ENCODE measurements at places on chromosomes 6 and 20. TPM values are rescaled to one million over a fixed set of nuclear protein-coding genes. Genes with fewer than 3 reads are reported as not detected.

The VSTM2L gene
- total RNA-seq = 15.9 TPM

The SLC17A3 gene
- not detected for total RNA-seq

The TPMT gene
- total RNA-seq = 3.4 TPM

The ACOT13 gene
- total RNA-seq = 25.3 TPM

The ELOVL4 gene
- total RNA-seq = 37.2 TPM

The SAMD3 gene
- total RNA-seq = 1.6 TPM

The GPLD1 gene
- 2.0 TPM for total RNA-seq

The POLH gene
- total RNA-seq = 20.2 TPM

The VGLL2 gene
- total RNA-seq = not detected

GRCh38 chr20:9360431-9360830, 154.0 kb upstream of the LAMP5 start:
- H3K4me1 ChIP-seq = peaks cover 16% of the 10 kb centered on the region
- peak overlapping the region; percentile 82 for H3K27ac ChIP-seq
- no peak for DNase-seq
- H3K4me3 ChIP-seq = no peak overlapping the region
- peaks cover 3% of the 10 kb centered on the region for H3K27me3 ChIP-seq

DNA sequence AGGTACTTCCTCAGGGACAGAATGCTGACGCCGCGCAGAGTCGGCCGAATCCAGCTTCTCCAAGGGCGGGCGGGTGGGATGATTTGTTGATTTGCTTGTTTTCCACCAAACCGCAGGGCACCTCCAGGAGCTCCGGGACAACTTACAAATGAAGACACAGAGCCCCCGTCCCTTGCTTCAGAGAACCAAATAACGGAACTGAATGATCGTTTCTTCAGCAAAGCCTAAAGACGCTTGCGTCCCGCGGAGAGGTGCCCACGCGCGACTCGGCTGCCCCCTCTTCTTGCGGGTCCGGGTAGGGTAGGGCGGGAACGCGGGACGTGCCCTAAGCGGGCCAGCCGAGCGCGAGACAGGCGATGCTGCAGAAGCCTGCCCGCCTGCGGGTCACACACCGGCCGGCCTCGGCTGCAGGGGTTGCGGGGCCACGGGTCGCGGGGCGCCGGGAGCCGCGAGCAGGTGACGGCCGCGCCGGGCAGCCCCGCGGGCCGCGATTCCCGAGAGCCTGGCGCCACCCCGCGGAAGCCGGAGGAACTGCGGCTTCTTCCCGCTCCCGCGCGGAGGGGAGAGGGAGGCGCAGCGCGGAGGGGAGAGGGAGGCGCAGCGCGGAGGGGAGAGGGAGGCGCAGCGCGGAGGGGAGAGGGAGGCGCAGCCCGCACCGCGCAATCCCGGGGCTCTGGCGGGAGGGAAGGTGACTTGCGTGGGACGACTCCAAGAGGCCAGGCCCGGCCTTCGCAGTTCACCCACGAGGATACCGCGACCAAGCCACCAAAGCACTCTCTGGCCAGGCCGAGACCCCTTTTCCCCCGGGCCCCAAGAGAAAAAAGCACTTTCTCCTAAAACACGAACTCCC, 7.7 kb upstream of the FOXF2 start:
- H3K27ac ChIP-seq = no peak overlapping the region
- H3K36me3 ChIP-seq = no peaks in the 10 kb centered on the region
- H3K27me3 ChIP-seq = peaks cover 22% of the 10 kb centered on the region
- peaks cover 4% of the 10 kb centered on the region for H3K4me1 ChIP-seq
- DNase-seq = peak; percentile 87

GRCh38 chr20:3378138-3378537, 29.3 kb downstream of the DNAAF9 start:
- no peak overlapping the region for H3K27ac ChIP-seq
- no peaks in the 10 kb centered on the region for H3K27me3 ChIP-seq
- peaks cover 2% of the 10 kb centered on the region for H3K4me1 ChIP-seq
- DNase-seq = no peak
- H3K36me3 ChIP-seq = no peaks in the 10 kb centered on the region

DNA sequence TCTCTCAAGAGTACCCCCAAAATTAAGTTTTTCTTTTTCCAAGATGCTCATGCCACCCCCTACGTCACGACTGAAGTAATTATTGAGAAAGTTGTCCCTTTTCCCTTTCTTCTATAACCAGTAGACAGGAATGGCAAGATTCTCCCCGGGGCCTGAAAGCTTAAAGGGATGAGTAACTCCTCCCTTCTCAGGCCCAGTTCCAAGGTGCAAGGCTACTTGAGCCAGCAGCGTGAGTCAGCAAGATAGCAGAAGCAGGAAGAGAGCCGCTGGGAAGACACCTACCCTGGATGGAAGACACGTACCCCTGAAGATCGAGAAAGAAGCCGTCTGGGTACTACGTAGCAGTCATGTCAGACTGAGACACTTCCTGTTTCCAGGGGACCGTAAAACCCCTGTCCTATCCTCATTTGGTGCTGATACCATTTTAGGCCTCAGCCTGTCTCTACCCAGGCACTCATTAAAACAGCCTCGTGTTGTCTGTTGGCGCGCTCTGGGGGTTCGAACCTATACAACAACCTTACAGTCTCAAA, 241.0 kb downstream of the ADGRG6 start:
- H3K27ac ChIP-seq = no peak overlapping the region
- peaks cover 2% of the 10 kb centered on the region for H3K27me3 ChIP-seq
- no peaks in the 10 kb centered on the region for H3K4me1 ChIP-seq
- H3K4me3 ChIP-seq = no peak overlapping the region
- H3K36me3 ChIP-seq = no peaks in the 10 kb centered on the region

- H3K36me3 ChIP-seq = no peaks in the 10 kb centered on the region
- peak overlapping the region; percentile 97 for H3K27ac ChIP-seq
Measured at GRCh38 chr20:63657260-63657936, 714 bp upstream of the RTEL1 start.

GRCh38 chr6:90383196-90383822, 86.7 kb upstream of the BACH2 start:
- no peak overlapping the region for H3K27ac ChIP-seq
- no peak overlapping the region for H3K4me3 ChIP-seq
- no peak for DNase-seq

GRCh38 chr20:17515053-17515452, 16.1 kb downstream of the BFSP1 start:
- no peak overlapping the region for H3K27ac ChIP-seq
- H3K4me1 ChIP-seq = no peaks in the 10 kb centered on the region
- no peaks in the 10 kb centered on the region for H3K27me3 ChIP-seq
- no peak for DNase-seq

- H3K4me1 ChIP-seq = peaks cover 10% of the 10 kb centered on the region
- no peak for DNase-seq
- no peaks in the 10 kb centered on the region for H3K27me3 ChIP-seq
- no peak overlapping the region for H3K27ac ChIP-seq
Measured at GRCh38 chr6:132790450-132790849, 8.0 kb downstream of the SLC18B1 start.

GRCh38 chr20:1975291-1975690, 18.6 kb downstream of the PDYN start:
- H3K4me1 ChIP-seq = no peaks in the 10 kb centered on the region
- H3K27me3 ChIP-seq = peaks cover 1% of the 10 kb centered on the region
- H3K4me3 ChIP-seq = no peak overlapping the region
- no peak overlapping the region for H3K27ac ChIP-seq
- no peak for DNase-seq

DNA sequence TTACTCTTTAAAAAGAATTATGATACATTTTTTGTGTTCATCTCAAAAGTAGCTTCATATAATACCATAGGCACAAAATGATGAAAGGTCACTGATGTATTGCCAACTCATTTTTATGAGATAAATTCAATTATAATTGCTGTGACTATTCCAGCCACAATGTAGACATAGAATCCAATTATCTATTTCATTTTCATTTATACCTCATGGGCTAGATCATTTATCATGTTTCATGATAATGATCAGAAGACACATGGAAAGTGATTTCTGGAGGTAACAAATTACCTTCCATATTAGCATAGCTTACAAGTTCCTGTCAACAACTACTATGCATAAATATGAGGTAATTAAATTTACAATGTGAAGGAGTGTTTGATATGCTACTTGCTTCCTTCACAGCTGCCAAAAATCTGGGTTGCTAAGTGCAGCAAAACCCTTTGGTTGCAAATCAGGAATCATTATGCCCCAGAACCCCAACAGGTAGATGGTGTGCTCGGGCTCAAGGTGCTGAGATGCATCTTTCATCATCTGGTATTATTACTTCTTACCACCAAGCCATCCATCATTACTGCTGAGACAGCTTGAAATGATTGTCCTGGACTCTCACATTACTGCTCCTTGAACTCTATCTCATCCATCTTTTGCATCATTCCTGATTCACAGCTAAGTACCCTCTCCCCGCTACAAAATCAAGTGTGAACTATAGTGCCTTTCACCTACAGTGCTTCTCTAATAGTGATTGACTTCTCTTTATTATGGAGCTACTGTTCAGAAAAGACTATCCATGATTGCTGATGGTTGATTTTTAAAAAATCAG, 306.0 kb upstream of the THEMIS start:
- H3K27me3 ChIP-seq = peaks cover 2% of the 10 kb centered on the region
- no peak for DNase-seq
- no peaks in the 10 kb centered on the region for H3K36me3 ChIP-seq
- H3K27ac ChIP-seq = no peak overlapping the region
- no peak overlapping the region for H3K4me3 ChIP-seq
- peaks cover 25% of the 10 kb centered on the region for H3K4me1 ChIP-seq

DNA sequence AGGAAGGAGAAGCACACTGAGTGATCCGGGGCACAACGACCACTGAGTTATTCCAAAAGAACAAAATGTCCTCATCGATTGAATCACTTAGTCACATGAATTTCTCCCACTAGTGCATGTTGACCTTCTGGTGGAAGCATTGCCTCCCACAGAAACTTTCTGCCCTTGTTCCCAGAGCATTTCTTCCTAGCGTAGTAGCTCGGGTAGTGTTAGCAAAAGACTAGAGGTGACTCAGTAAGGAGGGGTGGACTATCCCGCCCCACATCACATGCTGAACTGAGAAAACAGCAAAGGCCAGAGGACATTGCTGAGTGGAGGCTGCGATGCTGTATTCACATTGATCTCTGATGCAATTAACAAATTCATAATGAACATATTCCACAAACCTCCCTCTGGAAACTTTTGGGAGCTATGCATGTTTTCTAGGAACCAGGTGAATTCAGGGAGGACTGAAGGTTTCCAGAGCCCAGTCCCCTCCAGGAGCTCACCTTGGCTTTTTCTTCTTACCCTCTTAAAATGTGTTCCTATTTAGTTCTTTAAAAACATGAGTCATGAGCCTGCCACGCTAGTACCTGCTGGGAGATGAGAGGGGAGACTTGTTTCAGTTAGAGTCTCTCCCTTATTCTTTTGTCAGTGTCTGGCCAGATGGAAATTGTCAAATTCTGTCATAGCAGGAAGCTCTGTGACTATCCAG, 507.9 kb downstream of the CDH26 start:
- DNase-seq = no peak
- no peaks in the 10 kb centered on the region for H3K27me3 ChIP-seq
- H3K27ac ChIP-seq = no peak overlapping the region
- peaks cover 4% of the 10 kb centered on the region for H3K36me3 ChIP-seq
- no peak overlapping the region for H3K4me3 ChIP-seq
- H3K4me1 ChIP-seq = no peaks in the 10 kb centered on the region

GRCh38 chr20:19835533-19836222, 77.6 kb downstream of the RIN2 start:
- H3K36me3 ChIP-seq = peaks cover 2% of the 10 kb centered on the region
- peak overlapping the region; percentile 70 for H3K4me3 ChIP-seq
- H3K27me3 ChIP-seq = peaks cover 5% of the 10 kb centered on the region
- H3K4me1 ChIP-seq = peaks cover 35% of the 10 kb centered on the region
- DNase-seq = peak; percentile 67
- peak overlapping the region; percentile 76 for H3K27ac ChIP-seq

- no peak for DNase-seq
- no peaks in the 10 kb centered on the region for H3K36me3 ChIP-seq
- H3K4me1 ChIP-seq = no peaks in the 10 kb centered on the region
- no peak overlapping the region for H3K27ac ChIP-seq
- no peak overlapping the region for H3K4me3 ChIP-seq
Measured at GRCh38 chr6:20319520-20320357, 81.9 kb upstream of the E2F3 start.

GRCh38 chr20:53055367-53056067, 83.4 kb downstream of the TSHZ2 start:
- no peak overlapping the region for H3K27ac ChIP-seq
- no peaks in the 10 kb centered on the region for H3K27me3 ChIP-seq
- H3K36me3 ChIP-seq = no peaks in the 10 kb centered on the region
- H3K4me1 ChIP-seq = peaks cover 11% of the 10 kb centered on the region
- DNase-seq = no peak
- no peak overlapping the region for H3K4me3 ChIP-seq

- no peak for DNase-seq
- no peak overlapping the region for H3K4me3 ChIP-seq
- peaks cover 2% of the 10 kb centered on the region for H3K27me3 ChIP-seq
- H3K4me1 ChIP-seq = peaks cover 8% of the 10 kb centered on the region
- no peak overlapping the region for H3K27ac ChIP-seq
Measured at GRCh38 chr20:33963751-33964150, 30.0 kb upstream of the RALY start.

DNA sequence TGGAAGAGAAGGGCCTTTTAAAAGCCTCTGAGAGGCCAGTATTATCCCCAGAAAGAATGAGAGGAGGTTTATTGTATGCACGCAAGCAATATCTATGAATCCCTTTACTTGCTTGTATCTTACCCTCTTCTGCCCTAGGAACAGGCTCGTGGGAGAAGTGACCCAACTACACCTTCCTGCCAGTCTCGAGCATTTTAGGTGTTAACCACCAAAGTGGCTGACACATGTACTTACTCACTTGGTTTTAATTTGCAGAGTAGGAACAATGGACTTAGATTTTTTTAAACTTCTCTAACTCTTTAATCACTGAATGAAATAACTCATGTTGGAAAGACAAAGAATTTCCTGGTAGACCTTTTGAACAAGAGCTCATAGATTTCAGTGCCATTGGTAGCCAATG, 296.9 kb downstream of the PLCB1 start:
- no peak overlapping the region for H3K4me3 ChIP-seq
- DNase-seq = no peak
- no peaks in the 10 kb centered on the region for H3K36me3 ChIP-seq
- H3K27ac ChIP-seq = no peak overlapping the region
- H3K27me3 ChIP-seq = no peaks in the 10 kb centered on the region

DNA sequence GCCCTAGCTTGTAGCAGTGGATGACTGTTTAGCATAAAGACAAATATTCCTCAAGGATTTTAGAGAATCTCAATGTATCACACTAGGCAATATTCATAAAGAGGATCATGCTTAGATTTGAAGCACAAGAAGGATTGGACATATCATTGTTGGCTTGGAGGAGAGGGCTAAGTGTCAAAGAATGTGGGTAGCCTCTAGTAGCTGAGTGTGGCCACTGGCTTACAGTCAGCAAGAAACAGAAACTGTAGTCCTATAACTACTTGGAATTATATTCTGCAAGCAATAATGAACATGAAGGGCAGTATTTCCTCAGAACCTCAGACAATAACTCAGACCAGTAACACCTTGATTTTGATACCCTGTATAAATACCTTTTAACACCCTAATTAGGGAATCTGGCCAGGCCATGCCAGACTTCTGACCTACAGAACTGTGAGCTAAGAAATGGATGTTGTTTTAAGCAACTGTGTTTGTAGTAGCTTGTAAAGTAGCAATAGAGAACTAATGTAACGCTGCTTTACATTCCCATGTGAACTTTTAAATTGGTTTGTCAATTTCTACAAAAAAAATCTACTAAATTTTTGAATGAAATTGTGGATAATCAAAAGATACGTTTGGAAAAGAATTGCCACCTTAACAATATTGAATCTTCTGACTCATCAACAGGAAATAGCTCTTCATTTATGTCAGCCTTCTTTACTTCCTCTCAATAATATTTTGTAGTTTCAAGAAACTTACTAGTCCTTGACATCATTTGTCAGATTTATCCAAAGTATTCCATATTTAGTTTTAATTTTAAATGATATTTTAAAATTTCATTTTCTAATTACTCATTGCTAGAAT, 65.2 kb upstream of the RSPO3 start:
- no peak overlapping the region for H3K27ac ChIP-seq
- no peak overlapping the region for H3K4me3 ChIP-seq
- no peaks in the 10 kb centered on the region for H3K27me3 ChIP-seq
- H3K36me3 ChIP-seq = no peaks in the 10 kb centered on the region

Data from glutamatergic neuron (in vitro differentiated cells).